Spleen (tissue), 13 donors: ENCODE measurements at places on chromosomes 3 and 15.

GRCh38 chr3:101217472-101218245 lies 102.7 kb downstream of the IMPG2 start:
- no peak for DNase-seq

DNA sequence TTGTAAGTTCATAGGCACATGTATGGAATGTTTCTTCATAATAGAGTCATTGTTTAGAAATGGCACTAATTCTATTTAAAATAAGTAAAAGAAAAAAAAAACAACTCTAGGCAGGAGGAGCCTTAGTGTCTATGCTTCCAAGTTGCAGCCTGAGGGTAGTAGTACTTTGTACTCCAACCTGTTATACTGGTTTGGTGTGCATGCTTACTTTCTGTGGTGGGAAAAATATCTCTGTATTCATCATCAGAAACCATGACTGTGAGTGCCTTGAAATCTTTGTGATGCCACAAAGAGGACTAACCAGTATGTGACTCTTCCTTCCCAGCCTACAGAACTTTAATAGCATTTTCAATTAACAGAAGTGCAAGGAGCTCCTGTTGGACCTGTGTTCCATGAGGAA lies 4.4 kb downstream of the NAALADL2 start:
- no peak for DNase-seq

GRCh38 chr15:82750831-82751180 lies 41.1 kb upstream of the AP3B2 start:
- no peak for DNase-seq

DNA sequence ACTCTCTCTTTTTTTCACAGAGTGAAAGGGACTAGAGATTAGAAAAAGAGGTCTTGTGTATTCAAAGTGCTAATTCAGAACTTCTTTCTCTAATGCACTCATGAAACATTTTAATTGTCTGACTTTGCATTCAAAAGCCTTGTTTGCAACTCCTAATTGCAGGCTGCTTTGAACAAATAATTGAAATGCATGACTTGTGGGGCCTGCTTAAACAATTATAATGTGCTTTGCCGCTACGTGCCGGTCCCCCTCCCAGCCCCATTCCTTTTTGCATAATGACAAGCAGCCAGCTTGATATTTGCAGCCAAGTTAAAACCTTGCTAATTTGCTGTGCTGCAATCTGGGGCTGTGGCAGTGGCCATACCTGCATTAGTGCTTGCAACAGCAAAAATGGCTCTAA lies 114.5 kb downstream of the FOXB1 start:
- DNase-seq, result no peak

DNA sequence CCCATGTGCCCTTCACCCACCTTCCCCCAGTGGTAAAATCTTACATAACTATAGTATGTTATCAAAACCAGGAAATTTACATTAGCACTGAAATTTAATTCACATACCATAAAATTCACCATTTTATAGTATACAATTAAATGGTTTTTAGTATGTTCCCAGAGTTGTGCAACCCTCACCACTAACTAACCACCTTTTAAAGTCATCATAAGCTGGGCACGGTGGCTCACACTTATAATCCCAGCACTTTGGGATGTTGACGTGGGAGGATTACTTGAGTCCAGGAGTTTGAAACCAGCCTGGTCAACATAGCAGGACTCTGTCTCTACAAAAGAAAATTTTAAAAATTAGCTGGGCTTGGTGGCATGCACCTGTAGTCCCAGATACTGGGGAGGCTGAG lies 13.7 kb downstream of the FRMD5 start:
- DNase-seq, result no peak

DNA sequence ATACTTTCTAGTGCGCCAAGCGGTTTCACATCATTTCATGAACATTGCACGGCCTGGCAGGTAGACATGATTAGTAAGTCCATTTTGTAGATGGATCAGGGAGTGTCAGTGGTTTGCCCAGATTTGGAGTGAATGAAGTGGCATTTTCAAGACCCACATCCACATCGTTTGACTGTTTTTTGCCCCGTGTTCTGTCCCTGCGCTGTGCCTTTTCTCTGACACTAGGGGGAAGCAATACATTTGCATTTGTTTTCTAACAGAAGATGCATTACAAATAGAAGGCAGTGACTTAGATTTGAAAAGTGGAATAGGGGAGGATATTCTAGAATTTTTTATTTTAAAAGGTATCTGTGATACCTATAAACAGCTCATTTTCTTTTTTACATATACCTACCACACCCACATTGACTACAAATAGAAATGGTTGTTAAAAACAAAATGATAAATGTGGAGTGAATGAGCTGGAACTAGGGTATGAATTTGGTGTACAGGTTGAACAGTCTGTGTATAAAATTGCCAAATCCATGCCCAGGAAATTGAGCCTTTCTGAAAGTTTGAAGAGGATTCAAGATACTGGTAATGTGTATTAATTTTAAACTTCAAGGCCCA lies 98.0 kb downstream of the USP13 start:
- no peak for DNase-seq

DNA sequence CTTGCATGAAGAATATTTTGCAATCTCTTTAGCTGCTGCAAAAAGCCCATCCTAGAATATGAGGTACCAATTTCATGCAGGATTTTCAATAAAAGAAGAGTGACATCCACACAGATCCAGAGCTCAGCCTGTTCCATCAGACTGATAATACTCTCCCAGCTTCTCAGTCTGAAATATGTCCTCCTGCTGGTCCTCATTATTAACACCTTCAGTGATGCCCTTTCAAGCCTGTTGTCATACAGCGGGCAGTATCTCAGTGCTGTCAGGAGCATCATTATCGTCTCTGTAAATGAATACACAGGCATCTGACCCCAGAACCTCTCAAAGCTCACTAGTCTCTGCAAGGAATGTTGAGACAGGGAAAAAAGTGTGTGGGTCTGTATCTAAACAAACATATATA lies 1387.8 kb downstream of the OTOL1 start:
- no peak for DNase-seq

DNA sequence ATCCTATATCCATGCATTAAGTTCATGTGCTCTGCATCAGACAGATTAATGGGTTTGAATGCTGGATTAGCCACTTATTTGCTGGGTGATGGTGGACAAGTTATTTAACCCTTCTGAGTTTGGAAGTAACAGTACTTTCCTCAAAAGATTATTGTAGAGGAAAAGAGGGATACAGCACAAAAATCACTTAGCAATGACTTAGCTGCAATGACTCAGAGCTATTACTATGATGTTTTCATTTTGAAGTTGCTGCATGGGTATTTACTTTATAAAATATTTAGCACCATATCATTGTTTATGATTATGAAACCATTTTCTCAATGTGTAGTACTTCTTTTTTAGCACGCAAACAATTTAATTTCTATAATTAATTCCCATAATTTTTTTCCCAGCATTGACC lies 248.4 kb downstream of the MYRIP start:
- DNase-seq, result no peak

- no peak for DNase-seq
Observed at GRCh38 chr3:122902326-122902725, 107.5 kb downstream of the SLC49A4 start.

DNA sequence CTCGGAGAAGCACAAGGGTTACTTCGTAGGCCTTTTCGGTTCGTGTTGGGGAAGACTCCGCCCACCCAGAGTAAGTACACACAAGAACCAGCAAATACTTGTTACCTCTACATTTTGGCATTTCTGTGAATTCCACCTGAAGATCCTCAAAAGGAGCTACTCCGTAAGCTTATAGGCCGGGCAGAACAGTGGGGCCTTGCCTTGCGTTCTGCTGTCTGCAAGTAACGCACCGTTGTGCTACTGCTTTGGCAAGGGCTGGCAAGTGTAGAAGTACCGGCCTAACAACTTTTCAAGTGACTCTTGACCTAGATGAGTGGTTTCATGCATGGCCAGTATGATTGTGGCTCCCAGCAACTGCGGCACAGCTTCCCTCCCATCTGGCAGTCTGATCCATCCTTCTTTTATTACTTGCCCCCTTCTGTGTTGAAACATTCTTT lies 6.4 kb upstream of the DNAAF4 start:
- DNase-seq, result no peak

- DNase-seq, result no peak
Observed at GRCh38 chr3:73924048-73924447, 299.3 kb upstream of the PDZRN3 start.

GRCh38 chr3:196388956-196389355 lies 43.3 kb downstream of the UBXN7 start:
- DNase-seq, result no peak

- peak; percentile 55 for DNase-seq
Observed at GRCh38 chr3:13123013-13123654, 49.9 kb upstream of the IQSEC1 start.

- DNase-seq, result no peak
Observed at GRCh38 chr3:103976931-103977339, 1389.8 kb upstream of the ALCAM start.

GRCh38 chr3:61978460-61979419 lies 394.6 kb downstream of the FEZF2 start:
- DNase-seq, result no peak

- no peak for DNase-seq
Observed at GRCh38 chr3:170467571-170468147, 49.0 kb downstream of the CLDN11 start.

DNA sequence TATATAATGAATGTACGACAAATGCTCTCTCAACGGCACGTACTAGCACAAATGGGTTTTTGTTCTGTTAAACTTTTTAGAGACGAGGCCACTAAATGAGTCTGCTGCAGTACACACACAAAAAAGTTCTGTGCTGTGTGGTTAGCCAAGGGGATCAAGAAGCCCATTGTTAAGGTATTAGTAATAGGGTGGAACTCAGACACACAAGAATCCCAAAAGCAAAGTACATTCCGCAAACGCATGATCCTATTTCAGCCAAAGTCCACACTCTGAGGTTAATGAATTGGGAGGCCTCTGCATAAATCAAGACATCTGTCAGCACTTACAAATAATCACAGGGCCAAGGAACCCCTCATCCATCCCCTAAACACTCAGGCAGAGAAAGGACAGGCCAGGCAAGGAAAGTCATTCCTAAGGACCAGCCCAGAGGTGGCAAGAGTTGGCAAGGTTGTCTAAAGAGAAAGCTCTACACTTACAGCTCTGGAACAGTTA lies 12.1 kb downstream of the OSBPL10 start:
- DNase-seq, result no peak

DNA sequence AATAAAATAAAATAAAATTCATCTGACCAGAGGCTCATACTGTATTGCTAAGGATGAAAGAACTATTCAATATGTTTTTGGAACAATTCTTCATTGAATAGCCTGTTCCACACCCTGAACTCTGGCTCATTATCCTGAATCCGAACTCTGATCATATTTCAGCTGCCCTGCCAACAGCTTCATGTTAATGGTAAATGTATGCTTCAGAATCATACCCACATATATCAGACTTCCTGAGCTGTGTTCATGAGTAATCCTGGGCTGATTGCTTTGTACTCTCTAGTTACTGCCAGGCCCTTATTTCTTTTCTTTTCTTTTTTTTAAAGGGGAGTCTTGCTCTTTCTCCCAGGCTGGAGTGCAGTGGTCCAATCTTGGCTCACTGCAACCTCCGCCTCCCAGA lies 11.8 kb downstream of the INO80 start:
- no peak for DNase-seq

DNA sequence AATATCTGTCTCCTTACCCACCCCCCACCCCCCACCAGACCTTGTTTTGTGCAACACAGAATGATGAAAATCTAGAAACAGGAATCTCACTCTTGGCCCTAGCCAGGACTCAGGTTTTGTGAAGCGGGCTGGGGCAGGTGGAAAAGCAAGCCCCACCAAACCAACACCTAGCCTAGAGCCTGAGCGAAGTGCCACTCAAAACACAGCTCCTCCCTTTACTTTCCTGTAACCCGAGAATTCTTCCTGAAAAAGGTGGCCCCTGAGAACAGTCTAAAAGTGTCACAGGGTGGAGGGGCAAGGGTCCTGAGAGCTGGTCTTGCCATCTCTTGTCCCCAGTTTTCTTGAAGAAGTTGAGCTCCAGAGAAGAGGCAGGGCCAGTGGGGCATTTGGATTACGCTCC lies 17.4 kb upstream of the RPUSD3 start:
- peak; percentile 16 for DNase-seq

- no peak for DNase-seq
Observed at GRCh38 chr3:133926736-133927539, 31.3 kb upstream of the RAB6B start.

GRCh38 chr3:124877674-124878073 lies 9.5 kb downstream of the ITGB5 start:
- DNase-seq, result no peak

DNA sequence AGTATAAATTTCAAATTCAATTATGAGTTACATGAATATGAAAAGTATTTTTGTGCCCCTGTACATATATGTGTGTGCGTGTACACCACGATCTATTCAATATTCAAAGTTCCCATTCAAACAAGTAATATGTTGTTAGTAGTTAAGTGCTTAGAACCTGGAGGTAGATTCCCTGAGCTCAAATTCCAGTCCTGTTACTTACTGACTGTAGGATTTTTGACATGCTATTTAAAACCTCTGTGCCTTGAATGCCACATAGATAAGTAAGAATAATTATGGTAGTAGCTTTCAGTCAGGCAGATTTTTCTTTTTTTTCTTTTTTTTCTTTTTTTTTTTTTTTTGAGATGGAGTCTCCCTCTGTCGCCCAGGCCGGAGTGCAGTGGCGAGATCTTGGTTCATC lies 53.3 kb upstream of the CMSS1 start:
- DNase-seq, result no peak

DNA sequence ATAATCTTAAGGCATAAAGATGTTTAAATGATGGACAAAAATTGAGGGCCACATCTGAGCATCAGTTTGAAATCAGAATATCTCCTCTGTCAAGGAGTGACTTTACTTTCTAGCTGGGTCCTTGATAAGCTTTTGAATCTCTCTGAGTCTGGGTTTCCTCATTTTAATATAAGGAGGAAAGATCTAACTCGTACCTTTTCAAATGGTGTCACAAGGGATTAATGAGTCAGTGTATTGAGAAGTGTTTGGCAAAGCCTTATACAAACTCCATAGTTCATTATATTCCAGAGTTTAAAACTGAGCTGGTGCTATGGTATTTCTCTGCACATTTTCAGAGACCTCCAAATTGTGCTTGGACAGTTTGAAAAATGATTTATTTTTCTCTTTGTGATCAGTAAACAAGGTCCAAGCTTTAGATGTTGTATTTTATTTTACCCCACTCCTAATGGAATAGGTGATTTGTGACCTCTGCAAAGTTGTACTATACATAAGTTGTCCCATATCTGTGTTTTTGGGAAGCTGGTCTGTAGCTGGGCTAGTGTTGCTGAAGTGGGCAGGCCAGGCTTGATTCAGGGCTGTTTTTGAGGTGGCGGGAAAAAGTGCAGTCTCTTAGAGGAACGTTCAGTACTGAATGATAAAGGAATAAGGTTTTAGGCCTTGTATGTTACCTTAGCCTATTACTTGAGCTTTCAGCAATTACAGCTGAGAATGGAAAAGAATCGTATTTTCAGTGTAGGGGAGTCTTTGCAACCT lies 5.6 kb downstream of the FNDC3B start:
- DNase-seq, result no peak

DNA sequence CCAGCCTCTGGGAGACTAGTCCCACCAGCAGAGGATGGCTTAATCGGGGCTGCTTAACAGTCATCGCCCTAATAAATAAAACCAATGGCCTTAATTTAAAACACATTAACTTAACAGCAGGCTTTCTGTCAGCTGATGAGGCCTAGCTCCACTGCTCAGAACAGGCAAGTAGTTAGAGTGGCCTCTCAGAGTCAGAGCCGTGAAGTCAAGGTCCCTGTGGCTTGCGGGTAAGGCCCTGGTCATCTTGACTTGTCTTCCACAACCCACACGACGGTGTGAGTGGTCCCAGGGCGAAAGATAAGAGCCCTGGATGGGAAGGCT lies 11.8 kb downstream of the XXYLT1 start:
- DNase-seq, result no peak

GRCh38 chr3:56154297-56154696 lies 314.0 kb downstream of the ERC2 start:
- no peak for DNase-seq

GRCh38 chr15:68204776-68205557 lies at the start of gene CALML4:
Gene CALML4 (minus strand): TSS chr15:68205332. CDS start chr15:68205247, 85 bp downstream.
- DNase-seq, result no peak
